ENCODE measurements at places on chromosomes 3 and 15.

GRCh38 chr3:152040319-152040718 lies 166.9 kb downstream of the SUCNR1 start:
- no peak for DNase-seq

- DNase-seq, result no peak
Observed at GRCh38 chr15:56788359-56788758, 55.0 kb upstream of the ZNF280D start.

DNA sequence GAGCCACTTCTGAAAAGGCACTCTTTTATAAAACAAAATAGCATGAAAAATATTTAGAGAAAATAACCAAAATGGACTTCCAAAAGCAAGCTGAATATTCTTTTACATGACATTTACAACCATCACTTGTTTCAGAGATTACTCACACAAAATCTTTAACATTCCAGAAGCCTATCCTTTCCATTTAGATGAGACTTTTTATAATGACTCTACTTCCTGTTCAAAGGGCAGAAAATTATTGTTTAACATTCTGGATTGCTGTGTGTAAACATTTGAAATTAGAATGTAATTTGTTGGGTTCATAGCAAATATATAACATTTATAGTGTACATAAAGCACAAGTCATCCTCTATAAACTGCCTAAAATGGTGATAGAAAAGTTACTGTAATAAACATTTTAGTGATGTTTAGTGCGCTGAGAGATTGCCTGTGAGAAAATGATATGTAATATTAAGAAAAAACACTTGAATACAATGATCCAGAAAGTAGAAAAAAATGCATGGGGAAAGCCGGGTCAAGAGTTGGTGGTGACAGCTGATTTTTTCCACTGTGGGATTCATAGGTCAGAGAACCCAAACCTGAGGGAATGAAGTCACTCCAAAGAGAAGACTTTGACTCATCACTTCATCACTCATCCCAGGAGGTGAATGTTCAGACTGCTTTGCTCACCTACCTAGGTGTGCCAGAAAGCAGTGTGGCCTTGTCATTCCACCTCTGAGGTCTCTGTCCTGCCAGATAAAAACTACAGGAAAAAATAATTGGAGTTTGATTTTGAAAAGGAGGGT lies 305.8 kb downstream of the ARPP21 start:
- no peak for DNase-seq

- DNase-seq, result no peak
Observed at GRCh38 chr3:38575279-38575843, 74.1 kb downstream of the SCN5A start.

DNA sequence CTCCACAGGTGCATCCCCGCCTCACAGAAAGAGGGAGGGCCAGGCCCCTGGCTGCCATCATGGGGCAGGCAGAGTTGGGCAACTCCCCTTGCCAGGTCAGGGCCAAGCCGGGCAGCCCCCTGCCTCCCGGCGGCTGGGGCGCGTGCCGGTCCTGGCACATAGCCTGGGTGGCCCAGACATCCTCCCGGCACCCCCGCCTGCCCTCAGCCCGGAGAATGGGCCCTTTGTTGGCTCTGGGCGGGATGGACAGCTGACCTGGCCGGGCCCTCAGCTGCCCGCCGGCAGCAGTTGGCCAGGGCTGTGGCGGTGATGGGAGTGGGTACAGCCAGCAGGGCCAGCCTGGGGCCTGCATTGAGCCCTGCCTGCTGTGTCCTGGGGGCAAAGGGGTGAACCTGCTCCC lies 16.5 kb downstream of the PLXNA1 start:
- DNase-seq, result no peak

GRCh38 chr15:48798319-48798718 lies 12.6 kb downstream of the CEP152 start:
- DNase-seq, result no peak

DNA sequence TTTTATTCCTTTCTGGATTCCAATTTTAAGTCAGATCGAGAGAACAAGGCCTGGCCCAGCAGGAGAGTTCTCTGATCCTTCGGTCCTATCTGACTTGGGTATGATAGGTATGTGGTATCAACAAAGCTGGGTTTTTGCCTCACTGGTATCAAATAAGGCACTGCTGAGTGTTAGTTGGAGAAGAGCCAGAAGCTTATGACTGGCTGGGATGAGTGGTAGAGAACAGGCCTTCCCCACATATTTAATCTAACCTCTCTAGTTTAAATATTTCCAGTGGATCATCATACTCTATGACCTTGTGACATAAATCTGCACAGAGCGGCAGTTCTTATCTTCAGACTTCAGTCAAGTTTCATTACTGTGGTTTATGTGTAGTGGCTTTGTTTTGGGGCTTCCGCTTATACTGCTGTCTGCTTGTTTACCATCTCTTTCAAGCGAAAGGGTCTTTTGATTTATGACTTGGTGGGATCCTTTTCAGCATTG lies 164.5 kb downstream of the PTPRG start:
- no peak for DNase-seq

- DNase-seq, result no peak
Observed at GRCh38 chr3:107496855-107497254, 25.9 kb upstream of the BBX start.

- peak; percentile 24 for DNase-seq
Observed at GRCh38 chr3:15120986-15121385, 22.0 kb upstream of the RBSN start.

DNA sequence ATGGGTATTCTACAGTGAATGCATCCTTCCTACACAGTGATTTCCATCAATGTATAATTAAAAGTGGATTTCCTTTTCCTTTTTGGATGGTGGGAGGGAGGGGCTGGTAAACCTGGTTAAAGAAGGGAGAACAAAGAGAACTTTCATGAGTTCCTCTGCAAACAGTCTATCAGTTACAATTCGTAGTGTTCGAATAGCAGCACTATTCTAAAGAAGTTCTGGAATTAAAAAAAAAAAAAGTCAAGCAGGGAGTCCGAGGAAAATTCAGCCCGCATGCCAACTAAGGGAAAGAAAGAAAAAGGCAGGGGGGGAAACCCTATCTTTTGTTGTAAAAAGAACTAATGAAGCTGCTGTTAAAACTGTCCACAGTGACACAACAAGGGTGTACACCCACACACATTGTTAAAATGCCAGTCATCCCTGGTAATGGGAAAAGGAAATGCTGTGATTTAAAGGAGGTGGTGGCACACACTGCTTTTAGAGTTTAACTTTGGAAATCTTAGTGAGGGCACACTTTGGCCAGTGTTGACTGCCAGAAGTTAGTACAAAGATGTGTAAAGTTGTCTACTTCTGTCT lies 521.2 kb downstream of the ZIC1 start:
- DNase-seq, result no peak

DNA sequence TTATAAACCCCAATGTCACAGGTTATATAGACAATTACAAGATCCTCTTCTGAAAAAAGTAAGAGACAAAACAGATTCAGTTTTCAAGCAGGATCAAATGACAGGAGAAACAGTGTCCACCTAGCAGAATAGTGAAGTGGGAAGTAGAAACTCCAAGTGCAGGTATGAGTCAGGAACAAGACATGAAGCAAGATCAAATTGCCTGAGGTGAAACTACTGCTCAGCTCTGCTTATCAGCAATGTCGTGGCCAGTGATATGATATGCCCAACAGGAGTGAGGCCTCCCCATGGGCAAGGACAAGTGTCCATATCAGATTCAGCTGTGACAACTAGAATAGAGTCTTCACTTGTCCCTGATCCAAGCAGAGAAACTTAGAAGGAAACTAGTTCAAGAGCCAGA lies 100.0 kb downstream of the ZMAT3 start:
- DNase-seq, result no peak

GRCh38 chr3:46203681-46204080 lies 4.4 kb downstream of the CCR1 start:
- DNase-seq, result no peak

GRCh38 chr15:39239562-39239961 lies 341.3 kb upstream of the THBS1 start:
- DNase-seq, result no peak

DNA sequence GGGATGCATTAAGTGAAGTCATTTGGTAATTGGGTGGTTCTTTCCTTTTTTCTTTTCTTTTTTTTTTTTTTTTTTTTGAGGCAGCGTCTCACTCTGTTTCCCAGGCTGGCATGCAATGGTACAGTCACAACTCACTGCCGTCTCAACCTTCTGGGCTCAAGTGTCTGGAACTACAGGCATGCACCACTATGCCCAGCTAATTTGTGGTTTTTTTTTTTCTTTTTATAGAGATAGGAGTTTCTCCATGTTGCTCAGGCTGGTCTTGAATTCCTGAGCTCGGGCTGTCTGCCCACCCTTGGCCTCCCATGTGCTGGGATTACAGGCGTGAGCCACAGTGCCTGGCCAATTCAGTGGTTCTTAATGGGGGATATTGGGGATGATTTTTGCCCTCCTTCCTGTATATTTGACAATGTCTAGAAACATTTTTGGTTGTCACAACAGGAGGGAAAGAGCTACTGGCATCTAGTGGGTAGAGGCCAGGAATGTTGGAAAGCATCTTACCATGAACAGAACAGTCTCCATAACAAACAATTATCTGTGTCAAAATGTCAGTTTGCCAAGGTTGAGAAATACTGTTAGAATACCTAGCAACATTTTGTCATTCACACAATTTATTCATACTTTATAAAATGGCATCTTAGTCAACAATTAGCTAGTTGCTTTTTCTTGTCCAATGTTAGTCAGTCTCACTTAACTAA lies 79.4 kb upstream of the CNTN3 start:
- DNase-seq, result no peak

DNA sequence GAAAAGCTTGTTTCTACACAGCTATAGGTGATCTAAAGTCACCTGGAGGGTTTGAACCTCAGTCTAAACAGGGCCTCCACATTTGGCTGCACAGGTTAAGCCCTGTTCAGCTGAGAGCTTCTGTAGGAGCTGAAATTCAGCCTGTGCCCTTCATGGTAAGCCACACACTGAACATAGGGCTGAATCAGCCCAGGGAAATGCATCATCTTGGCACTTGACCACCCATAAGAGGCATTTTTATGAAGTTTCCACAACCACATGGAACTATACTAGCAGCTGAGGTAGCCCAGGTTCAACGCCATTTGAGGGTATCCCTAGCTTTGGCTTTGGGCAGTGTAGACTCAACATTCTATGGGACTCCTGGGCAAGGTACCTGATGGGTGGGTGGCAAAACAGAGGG lies 126.8 kb downstream of the FAM174B start:
- no peak for DNase-seq

GRCh38 chr3:11465744-11466616 lies 177.7 kb downstream of the VGLL4 start:
- no peak for DNase-seq

DNA sequence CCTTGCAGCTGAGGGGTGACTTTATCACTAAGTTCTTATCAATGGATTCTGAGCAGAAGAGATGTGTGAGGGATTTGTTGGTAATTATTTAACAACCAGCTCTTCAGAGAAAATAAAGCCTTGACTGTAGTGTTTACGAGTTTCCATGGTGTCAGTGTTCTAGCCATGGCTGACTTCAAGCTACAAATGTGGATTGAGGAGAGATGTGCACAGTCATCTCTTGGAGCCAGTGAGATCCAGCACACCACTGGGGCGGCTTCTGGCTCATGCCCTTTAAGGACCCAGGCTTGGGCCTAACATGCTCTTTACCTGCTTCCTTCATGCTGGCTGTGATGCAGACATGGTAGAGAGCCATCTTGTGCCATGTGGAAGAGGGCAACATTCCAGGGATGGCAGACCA lies 145.6 kb upstream of the MRPS22 start:
- no peak for DNase-seq

GRCh38 chr3:161939918-161940620 lies 443.5 kb downstream of the OTOL1 start:
- no peak for DNase-seq

DNA sequence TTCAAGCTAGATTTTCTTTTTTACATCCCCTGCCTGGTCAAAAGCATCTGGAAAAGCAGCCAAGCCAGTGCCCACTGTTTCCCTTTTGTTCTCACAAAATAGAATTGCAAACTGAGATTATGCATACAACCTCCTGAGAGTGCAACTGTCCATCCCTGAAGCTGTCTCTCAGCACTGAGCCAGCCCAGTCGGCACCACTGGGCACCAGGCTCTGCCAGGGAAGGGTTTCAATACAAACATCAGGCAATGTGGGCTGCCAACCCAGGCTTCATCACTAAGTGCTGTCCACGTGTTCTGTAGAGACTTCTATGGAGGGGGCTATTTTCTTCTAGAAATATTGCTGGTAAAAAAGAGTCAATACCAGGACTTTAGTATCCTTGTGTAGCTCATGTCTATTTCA lies 356.3 kb upstream of the TBL1XR1 start:
- DNase-seq, result no peak

DNA sequence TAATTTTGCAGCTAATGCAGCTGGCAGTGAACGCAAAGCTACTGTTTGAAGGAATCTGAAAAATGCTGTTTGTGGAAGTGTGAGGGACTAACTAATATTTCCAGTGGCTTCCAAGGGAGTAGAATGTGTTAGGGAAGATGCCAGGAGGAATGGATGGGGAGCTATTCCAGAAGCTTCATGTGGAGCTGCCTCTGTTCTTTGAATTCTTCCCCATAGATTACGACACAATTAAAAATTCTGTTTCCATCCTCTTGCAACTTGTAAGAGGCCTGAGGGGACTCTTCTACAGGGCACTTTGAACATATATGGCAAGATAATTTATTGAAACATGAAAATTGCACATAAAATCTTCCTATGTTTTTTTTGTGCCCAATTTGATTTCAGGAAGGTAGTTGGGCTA lies 74.3 kb upstream of the CTXND1 start:
- no peak for DNase-seq

DNA sequence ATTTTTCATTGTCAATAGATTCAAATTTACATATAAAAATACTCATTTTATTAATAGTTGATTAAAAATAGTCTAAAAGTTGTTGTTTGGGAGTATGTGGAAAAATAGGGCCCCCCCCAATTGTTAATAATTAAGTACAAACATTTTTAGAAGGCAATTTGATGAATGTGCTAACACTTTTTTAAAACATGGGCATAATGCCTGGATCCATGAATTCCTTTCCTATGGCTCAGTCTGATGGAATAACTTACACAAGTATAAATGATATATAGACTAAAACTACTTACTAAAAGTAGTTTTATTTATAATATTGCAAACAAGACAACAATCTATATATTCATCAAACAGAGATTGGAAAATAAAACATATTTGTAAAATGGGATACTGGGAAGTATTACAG lies 247.2 kb upstream of the LRRN1 start:
- no peak for DNase-seq

DNA sequence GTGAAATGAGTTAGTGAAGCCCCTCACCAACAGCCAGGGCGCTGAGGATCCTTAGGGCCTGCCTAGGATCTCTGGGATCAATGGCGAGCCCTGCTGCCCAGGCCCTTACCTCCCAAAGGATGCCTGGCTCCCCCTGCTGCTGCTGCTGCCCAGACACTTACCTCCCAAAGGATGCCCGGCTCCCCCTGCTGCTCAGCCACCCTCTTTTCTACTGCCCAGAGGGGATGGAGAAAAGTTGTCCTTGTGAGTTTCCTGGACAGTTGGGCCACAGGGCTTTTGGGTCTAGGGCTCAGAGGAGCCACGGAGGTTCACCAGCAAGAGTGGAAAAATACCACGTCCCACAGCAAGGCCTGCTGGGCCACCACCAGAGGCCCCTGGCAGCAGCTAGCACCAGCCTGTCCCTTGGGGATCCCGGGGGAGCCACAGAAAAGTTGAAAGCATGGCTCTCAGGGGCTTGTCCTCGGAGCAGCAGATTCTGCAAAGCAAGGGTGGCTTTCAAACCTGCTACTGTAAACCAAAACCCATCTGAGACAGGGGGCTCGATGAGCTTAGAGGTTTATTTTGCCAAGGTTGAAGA lies 59.4 kb downstream of the SLC6A6 start:
- no peak for DNase-seq

Data from GM12878 (cell line).